ENCODE measurements at places on chromosomes 3 and 15.

DNA sequence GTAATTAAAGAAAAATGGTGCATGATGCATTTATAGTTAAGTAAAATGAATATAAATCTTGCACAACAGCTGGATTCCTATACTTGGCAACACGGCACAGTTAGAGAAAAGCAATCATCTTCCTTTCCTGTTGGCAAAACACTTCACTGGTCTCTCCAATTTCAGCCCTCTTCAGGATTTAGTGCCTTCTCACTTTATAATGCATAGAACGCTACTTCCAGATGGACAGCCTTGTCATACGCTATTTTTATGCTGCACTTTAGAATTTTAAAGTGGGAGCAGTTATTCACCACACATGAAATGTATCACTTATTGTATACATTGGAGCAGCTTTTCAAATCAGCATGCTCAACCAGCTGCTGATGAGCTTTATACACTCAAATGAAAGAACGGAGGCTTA lies 194.4 kb upstream of the GBE1 start:
- DNase-seq = no peak

GRCh38 chr3:21649519-21649918 lies 101.5 kb downstream of the ZNF385D start:
- no peak for DNase-seq

- DNase-seq = no peak
These were observed 389 bp downstream of the APEH start for GRCh38 chr3:49674497-49674983.

DNA sequence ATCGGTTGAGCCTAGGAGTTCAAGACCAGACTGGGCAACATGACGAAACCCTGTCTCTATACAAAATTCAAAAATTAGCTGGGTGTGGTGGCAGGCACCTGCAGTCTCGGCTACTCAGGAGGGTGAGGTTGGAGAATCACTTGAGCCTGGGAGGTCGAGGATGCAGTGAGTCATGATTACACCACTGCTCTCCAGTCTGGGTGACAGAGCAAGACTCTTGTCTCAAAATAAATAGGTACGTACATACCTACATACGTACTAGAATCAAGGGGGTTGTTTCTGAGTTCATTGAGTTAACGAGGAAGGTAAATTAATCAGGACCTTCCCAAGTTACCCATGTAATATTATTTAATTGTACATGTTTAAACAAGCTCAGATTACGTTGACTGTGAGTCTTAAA lies 97.5 kb downstream of the CHL1 start:
- DNase-seq = no peak

GRCh38 chr3:43872301-43872700 lies 181.6 kb downstream of the ABHD5 start:
- DNase-seq = no peak

Measured in nephron progenitor cell (in vitro differentiated cells).